ENCODE measurements at places on chromosomes 16 and 17.

- DNase-seq: no peak
Measured at GRCh38 chr16:1550069-1550468, 16.6 kb downstream of the TMEM204 start.

DNA sequence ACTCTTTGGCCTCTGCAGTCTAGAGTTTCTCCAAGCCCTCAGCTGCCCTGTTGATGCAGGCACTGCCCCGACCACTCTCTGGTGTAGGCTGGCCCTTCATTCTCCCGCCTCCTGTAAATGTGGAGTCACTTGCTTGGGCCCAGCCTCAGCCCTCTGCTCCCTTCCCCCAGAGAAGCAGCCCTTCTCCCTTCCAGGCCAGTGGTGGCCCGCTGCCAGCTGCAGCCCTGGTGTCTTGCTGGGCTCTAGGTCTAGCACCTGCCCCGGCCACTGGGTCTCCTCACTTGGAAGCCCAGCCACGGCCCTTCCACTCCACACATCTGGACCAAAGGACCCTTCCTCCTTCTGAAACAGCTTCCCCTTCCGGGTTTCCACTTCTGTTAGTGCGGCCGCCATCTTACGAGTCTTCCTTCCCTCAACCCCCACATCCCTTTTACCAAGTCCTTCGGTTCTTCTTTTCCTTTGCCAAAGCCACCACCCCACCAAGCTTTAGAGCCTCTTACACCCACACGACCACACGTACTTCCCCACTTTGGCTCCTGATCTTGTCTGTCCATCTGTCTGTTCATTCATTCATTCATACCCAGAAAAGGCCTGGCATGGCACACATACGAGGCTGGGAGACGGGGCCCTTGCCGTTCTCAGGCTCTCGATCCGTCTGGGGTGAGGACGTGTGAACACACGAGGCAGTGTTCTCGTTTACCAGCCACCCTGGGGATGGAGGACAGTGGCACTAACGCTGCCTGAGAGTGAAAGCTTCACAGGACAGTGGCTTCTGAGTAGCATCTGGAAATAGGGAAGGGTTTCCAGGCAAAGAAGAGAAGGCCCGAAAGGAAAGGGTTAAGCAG is 68.0 kb downstream of the ABR start:
- DNase-seq: no peak

GRCh38 chr16:76796416-76796815 is 394.6 kb upstream of the MON1B start:
- no peak for DNase-seq

DNA sequence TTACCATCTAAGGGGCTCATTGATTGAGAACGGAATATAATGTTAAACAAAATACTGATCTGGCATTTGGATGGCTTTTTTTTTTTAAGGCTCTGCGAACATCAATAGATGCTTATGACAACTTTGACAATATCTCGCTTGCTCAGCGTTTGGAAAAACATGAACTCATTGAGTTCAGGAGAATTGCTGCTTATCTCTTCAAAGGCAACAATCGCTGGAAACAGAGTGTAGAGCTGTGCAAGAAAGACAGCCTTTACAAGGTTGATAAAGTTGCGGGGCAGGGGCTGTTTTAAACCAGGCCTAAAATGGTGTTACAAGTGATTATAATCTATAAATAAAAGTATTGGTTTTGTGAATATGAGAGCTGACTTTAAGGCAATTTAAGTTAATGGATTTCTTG is 22.3 kb downstream of the PTRH2 start:
- no peak for DNase-seq

DNA sequence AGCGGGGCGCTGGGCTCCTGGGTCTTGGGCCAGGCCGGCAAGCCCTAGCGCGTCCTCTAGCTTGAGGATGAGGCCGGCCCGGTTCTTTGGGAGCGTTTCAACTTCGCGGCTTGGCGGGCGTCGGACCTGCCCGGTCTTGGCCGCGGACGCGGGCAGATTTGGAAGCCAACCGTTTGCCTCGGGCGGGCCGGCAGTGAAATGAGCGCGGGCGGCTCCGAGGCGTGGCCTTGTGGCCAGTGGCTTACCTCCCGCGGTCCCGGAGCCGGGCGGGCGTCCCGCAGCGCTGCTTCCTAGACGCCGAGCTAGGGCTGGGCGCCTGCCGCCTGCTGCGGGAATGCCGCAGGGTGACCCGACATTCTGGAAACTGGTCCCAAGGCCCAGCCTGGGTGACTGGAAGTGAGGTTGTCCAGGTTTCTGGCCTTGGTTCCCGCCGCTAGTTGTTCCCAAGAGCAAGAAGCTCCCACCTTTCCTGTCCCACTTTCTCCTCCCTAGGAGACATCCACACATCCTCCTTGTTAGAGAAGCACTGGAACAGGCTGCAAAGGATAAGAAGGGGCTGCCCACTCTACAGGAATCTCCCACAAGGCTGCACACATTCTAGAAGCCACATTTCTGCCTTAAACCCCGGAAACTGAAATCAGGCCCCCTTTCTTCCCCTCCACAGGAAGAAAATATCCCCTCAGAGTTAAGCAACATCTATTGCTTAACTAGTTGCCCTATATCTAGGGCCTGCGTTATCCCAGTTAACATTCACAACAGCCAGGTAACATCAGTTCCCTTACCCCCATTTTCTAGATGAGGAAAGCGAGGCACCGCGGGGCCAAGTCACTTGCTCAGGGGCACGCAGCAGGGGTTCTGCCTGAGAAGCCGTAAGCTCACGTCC is 4.5 kb upstream of the CBX8 start:
- no peak for DNase-seq

DNA sequence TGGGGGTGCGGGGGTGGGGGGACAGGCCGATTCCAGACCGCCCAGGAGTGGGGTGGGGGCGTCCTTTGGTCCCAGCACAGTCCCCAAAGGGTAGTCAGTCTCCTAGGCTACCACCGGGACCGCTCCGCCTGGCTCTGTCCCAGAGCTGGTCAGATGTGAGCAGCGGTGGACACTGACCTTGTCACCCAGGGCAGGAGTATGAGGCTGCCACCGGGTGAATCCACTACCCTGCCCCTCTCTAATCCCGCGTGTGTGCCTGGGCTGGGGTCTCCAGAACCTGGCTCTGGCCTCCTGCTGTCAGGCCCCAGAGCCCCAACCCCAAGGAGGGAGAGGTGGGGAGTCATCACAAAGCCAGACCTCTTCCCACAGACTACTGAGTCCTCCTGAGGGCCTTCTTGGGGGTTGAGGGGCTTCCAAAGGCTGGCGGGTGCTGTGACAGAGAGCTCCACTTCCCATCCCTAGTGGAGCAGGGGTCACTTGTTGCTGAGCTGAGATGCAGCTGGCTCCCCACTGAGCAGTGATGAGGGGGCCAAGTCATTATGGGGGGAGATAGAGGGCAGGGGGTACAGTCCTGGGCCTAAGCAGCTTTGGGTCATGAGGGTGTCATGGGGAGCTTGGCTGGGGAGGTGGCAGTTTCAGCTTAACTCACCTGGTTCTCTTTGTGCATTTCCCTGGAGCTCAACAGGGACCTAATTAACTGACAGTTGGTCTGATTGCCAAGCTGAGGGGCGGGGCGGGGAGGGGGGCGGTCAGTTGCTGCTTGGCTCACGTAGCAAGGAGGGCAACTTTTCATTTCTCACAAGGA is 1.2 kb downstream of the PPP1R1B start:
- no peak for DNase-seq

DNA sequence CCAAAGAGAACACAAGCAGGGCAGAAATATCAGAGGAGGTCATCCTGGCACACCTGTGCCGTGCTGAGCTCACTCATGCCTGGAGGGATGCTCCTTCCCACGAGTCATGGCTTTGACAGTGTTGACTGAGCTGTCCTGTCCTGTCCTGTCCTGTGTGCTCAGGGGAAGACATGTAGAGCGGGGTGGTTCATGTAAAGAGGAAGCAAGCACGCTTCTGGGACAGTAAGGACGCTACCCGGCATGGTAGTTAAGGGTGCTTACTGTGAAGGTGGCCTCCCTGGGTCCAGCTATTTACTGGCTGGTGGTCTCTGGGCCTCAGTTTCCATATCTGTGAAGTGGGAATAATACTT is 398 bp downstream of the LGALS9 start:
- no peak for DNase-seq

DNA sequence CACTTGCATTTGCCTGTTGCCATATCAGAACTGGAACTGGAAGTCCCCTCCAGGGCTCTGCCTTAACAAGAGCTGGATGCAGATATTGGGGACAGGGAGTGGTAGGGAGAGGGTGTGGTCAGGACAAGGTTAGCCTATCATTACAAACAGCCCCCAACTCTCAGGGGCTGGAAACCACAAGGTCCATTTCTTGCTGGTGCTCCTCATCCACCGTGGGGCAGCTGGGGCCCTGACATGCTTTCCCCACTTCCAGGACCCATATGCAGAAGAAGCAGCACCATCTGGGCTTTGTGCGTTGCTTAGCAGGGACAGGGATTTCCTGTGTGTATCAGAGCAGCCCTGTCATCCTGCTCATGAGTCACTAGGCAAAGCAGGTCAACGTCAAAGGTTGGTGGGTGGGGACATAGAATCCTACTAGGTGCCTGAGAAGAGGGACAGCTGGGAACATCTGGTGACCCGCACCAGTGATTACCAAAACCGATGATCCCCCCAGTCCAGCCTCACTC is 26.9 kb downstream of the RGS9 start:
- no peak for DNase-seq

GRCh38 chr17:49071106-49071505 is 61.5 kb upstream of the B4GALNT2 start:
- no peak for DNase-seq

DNA sequence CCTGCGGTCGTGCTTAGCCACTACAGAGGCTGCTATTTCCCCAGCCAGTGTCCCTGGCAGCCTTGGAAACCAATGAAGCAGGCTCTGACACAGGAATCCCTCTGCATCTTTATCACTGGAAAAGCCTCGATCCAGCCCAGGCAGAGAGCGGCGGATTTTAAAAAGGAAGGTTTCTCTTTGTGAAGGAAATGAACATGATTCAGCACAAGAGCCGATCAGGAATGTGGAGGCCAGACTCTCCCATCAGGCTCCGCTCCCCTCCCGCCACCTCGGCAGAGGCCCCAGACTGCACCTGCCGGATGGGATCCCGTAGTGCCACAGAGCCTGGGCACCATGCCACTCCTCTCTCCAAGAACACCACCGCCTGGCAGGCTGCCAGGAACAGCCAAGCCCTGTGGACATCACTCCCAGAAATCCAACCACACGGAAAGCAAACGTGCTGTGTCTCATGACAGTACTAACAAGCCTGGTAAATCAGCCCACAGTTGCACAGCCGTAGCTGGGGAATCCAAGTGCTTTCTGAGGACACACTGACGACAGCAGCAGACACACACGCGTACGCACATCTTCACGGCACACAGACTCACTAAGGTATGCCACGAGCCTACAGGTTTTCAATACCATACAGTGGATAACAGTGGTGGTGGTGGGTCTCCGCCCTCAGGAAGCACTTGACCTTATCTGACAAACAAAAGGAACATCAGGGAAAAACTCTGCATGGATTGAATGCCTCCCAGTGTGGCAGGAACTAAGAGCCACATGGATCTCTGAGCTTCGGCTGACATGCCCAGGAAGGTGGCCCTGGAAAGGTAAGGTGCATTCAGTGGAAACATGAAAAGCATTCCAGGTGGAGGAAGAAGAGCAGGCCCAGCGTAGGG is 5.4 kb downstream of the LRRC75A start:
- no peak for DNase-seq

DNA sequence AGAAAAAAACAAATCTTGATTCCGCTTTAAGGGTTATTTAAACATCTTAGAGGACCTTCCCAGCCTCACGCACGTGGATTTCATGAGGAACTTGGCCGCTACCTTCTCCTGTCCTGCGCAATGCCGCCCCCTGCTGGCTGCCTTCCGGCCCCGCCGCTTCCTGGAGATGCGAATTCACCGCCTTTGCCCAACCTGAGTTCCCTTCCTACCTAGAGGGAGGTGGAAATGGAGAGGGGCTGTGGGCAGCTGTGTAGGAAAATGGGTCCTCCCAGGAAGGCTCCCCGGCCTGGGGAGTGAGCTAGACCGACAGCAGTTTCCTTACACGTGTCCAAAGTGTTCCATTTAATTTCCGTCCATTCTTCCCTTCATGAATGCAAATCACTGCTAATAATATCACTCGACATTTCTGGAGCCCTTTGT is 1.0 kb upstream of the ABCC12 start:
- peak; percentile 81 for DNase-seq

GRCh38 chr16:17431968-17432625 is 38.7 kb downstream of the XYLT1 start:
- DNase-seq: no peak

DNA sequence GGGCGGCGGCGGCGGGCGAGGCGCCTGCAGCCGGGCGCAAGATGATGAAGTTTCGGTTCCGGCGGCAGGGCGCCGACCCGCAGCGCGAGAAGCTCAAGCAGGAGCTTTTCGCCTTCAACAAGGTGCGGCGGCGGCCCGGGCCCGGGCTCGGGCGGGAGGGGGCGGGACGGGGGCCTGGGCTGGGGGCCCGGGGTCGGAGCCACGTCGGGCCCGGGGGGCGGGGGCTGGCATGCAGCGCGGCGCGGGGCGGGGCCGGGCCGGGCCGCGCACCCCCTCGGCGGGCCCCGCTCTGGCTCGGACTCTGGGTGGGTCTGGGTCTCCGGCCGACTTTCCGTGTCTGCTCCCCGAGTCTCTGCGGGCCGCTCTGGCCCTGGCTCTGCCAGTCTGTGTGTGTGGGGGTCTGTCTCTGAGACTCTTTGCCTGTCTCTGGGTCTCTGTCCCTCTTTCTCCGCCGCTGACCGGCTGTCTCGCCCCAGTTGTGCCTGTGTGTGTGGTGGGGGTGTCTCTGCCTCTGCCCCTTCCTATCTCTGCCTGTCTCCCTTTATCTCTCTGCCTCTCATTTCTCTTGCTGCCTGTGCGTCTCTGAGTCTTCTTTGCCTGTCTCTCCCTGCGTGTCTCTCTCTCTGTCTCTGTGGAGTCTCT is 328 bp downstream of the LLGL1 start:
- no peak for DNase-seq

DNA sequence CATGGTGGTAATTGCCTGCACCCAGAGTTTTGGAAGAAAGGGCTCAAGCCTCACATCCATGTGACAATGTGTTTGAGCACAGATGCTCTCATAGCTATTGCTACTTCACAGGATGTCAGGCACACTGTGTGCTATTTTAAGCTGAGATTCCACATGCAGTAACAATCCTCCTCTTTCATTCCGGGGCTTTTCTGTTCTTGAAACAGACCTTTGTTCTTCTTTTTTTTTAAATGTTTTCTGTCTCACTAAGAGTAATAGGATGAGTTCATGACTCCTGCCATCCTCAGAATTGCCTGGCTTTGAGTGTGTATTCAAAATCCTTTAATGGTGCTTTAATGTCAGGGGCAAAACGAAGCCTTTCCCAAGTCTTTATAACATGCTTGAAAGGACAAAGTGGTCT is 198.9 kb downstream of the ABCC12 start:
- no peak for DNase-seq

DNA sequence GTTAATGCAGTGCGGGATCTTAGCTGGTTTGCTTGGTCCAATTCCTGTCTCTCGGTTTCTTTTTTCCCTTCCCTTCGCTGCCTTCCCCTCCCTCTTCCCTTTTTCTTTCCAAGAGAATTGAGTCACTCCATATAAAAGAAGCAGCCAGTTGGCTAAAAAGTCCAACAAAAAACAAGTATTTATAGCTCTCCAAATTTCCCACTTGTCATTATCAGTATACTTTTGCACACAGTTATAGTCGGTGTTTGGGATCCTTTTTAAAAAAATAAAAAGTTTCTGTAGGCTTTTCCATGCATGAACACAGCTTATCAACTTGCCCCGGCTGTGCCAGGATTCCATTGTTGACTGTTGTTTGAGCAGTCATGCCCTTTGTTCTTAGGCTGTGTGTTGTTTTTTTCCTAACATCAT is 24.9 kb downstream of the HMOX2 start:
- no peak for DNase-seq

GRCh38 chr16:57475711-57476339 is 10.5 kb downstream of the DOK4 start:
- peak; percentile 52 for DNase-seq
